ENCODE measurements at places on chromosomes 7 and 10.

DNA sequence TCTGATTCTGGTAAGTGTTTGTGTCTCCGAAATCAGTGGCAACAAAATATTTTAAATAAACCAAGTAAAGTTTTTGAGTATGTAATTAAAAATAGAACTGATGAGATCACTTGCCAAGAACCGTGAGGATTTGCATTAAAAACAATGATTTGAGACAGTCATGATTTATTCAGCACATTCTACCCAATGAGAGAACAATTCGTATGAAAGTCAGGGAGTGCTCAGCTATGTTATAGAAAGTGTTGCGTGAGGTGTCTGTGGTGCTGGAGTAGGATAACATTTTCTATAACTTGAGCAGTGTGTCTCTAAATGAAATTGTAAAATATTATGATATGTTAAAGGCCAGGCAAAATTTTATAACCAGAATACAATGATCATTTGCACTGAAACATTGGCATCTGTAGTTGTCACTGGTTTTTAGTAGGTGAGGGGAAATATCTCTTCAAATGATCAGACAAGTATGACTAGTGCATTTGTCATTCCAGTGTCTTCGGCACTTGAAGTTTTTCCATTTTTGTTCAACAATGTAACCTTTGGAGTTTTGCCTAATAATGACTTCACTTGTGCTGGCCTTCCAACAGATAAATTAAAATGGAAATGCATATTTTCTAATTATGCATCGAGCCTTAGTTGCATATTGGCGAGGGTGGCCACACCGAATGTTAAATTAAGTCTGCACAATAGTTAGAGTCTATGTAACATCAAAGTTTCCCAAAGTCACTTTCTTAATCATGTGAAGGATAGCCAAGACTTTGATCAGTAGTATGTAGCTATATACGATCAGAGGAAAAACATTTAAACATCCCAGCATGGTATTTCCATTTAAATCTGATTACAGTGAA lies 335.9 kb downstream of the GFRA1 start:
- DNase-seq, result no peak

DNA sequence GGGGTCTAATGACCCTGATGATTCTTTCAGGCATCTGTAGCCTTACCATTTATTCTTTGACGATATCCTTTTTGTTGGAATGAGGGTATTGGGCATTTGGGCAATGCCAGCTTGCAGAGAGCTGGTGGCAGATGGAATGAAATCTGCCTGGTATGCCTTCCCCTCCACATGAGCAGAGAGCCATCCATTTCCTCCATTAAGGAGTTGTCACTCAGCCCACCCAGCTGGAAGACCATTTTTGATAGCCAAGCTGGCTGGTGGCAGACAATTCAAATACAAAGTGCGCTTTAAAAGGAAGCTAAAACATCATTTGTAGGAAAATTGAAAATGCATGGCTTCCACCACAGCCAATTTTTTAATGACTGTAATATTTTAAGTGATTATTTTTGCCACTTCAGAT lies 240.1 kb upstream of the SLC26A5 start:
- DNase-seq, result no peak

DNA sequence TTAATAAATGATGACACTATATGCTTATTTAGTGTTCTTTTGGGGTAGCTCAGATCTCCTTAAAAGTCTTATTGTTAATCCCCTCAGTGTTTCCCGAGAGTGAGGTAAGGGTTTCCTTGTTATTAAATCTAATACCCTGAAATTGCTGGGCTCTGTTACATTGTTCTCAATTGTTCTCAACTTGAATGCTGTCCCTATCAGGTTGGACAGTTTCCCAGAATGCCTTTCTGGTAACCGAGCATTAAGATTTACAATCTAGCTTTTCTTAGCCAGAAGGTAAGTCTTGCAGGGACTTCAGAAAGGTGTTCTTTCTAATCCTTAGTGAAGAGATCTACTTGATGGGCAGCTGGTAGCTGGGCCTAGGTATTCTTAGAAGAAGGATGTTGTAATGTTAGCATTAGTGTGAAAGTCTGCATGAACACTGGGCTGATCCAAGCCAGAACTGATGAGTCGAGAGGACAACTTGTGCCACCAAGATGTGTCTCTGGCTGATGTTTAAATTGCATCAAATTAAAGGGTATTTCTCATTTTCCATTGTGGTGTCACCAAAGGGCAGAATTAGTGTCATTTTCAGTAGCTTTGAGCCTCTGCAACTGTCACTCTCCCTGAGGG lies 89.9 kb downstream of the SND1 start:
- DNase-seq, result no peak

- no peak for DNase-seq
Measured at GRCh38 chr10:70743879-70744278, 41.3 kb downstream of the TBATA start.

- DNase-seq, result no peak
Measured at GRCh38 chr7:108328174-108328651, 128.0 kb downstream of the NRCAM start.

DNA sequence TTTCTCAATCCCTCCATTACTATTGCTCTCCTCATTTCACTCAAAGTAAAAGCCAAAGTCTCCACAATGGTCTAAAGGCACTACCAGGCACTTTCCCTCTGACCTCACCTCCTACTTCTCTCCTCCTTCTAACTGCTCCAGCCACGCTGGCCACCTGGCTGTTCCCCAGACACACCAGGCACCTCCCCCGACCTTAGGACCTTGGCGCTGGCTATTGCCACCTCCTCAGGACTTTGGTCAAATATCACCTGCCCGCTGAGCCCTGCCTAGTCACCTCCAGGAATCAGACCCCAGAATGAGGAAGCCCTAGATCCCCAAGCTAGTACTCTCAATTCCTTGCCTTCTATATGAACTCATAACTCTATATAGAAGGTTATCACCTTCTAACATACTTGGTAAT lies 66.2 kb upstream of the STEAP1B start:
- DNase-seq, result no peak

- DNase-seq, result no peak
Measured at GRCh38 chr7:52261057-52261456, 774.4 kb upstream of the POM121L12 start.

DNA sequence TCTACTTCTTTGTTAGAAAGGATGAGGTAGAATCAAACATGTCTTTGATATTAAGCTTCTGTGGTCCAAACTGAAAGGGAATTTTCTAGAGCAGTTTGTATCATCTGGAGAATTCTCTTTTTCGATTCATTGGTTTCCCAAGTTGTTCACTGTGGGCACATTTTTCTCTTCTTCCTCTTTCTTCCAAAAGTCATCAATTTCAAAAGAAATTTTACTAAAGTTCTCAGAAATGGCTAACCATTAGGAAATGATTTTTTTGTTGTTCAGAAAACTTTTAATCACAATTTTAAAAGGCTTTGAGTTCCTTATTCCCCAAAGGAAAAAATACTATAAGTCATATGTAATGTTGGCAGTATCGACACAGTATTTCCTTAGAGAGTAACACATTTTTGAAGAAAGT lies 28.3 kb upstream of the CCDC6 start:
- no peak for DNase-seq

- no peak for DNase-seq
Measured at GRCh38 chr10:96491303-96491702, 22.4 kb downstream of the TLL2 start.

GRCh38 chr7:40604601-40605438 lies 470.0 kb downstream of the SUGCT start:
- no peak for DNase-seq

DNA sequence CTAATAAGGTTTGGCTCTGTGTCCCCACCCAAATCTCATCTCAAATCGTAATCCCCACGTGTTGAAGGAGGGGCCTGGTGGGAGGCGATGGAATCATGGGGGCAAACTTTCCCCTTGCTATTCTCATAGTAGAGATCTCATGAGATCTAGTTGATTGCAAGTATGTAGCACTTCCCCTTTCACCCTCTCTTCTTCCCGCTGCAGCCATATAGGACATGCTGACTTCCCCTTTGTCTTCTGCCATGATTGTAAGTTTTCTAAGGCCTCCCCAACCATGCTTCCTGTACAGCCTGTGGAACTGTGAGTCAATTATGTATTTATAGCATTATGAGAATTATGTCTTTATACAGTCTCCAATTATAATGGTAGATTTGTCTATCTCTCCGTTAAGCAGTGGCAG lies 594.5 kb downstream of the ACTR3B start:
- DNase-seq, result no peak

DNA sequence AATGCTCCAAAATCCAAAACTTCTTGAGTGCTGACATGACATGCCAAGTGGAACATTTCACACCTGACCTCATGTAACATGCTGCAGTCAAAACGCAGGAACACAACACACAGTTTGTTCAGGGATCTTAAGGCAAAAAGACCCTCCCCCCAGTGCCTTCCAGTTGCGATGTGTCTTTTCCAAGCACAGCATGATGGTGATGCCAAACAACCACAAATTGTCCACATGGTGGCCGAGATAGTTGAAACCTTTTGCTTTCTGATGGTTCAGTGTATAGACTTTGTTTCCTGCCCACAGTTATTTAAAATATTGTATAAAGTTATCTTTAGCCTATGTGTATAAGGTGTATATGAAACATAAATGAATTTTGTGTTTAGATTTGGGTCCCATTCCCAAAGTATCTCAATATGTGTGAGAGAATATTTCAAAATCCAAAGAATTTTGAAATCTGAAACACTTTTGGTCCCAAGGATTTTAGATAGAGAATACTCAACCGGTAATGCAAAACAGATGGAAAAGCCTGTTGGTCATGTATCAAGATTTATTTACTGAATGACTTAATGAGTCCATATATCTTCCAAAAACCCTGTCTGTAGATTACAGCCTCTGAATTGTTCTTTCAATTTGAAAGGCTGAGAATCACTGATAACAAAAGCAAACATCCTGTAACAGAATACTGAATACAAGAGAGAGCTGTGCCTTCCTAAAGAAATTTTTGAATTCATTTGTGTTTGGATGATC lies 93.4 kb upstream of the OIT3 start:
- DNase-seq, result no peak

- DNase-seq, result no peak
Measured at GRCh38 chr10:17003151-17003550, 126.5 kb downstream of the CUBN start.

Measured in cortex of kidney (tissue), 1 donor.